NCI-H748 treated with DMSO at 0.1 percent for 48 hours (cell line): ENCODE measurements at places on chromosomes 16 and 17.

GRCh38 chr16:8955828-8956227, 7.9 kb downstream of the USP7 start:
- no peak for DNase-seq

- DNase-seq: no peak
Measured at GRCh38 chr16:66188917-66189725, 177.4 kb upstream of the CDH5 start.

- no peak for DNase-seq
Measured at GRCh38 chr17:81334987-81335772, 40.1 kb upstream of the SLC38A10 start.

DNA sequence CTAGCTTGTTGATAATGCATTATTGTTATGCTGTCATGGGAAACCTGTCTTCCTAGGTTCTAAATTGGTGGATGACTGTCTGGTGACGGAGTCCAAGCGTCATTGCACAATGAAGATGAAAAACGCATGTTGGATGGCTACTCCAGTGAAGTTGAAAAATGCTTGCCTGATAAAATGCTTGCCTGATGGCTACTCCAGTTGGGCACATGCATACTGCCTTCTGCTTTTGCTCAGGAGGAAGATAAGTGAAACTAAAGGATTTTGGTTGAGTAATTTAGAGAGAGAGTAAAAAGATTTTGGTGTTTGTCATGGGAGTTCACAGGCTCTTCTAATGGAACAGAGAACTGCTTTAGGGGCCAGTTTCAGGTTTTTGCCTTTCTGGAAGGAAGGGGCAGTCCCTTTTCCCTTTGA, 118.6 kb downstream of the PRKCA start:
- DNase-seq: no peak

DNA sequence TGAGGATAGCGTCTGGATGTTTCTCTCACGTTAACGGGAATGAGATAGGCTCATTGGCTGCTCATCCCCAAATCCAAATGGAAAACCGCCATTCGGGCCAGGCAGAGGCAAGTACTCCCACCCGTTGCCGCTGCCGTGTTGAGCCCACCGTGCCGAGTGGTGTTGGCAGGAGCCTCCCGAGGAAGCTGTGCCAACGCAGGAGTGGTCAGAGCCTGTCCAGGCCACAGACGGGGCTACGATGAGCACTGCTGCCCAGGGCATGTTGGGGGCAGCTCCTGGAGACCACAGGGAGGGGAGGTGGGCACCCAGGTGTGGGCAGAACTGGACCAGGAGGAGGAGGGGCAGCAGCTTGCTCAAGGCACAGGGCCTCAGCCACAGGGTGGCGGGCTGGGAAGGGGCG, 72.0 kb downstream of the KLHDC4 start:
- no peak for DNase-seq

GRCh38 chr16:50509521-50510341, 38.5 kb upstream of the NKD1 start:
- DNase-seq: no peak
